ENCODE measurements at places on chromosomes 13 and 19.
A peak's percentile ranks its signal among the peaks of the same experiment; 100 is the strongest.

GRCh38 chr13:32650705-32651311 is 64.6 kb downstream of the PDS5B start:
- DNase-seq, result peak; percentile 14

- DNase-seq, result no peak
Observed at GRCh38 chr19:18441804-18442788, 4.2 kb upstream of the ISYNA1 start.

GRCh38 chr13:40130871-40131636 is 475.6 kb downstream of the COG6 start:
- no peak for DNase-seq

DNA sequence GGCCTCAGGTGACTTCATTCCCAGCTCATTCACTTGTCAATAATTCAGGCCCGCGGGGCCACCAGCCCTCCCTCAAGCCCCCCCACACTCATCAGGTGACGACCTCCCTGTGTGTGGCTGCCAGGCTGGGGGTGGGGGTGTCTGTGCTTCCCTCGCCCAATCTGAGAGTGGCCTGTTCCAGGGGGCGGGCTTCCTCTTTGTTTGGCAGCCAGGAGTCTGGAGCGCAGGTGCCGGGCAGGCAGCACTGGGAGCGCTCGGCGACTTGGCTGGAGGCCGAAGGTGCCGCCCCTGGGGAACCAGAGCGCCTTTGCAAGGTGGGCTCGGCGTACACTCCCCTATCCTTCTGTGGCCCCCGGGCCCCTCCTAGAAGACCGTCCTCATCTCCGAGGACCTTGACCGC is 5.4 kb upstream of the ZNF98 start:
- DNase-seq, result no peak

GRCh38 chr19:15107061-15108010 is at the start of gene SYDE1:
Gene SYDE1, plus strand, starts transcription at chr19:15107401. Its CDS starts 33 bp downstream, at chr19:15107434.
- no peak for DNase-seq

- DNase-seq, result no peak
Observed at GRCh38 chr13:107450431-107450830, 764.9 kb downstream of the LIG4 start.
